ENCODE measurements at places on chromosomes 1 and 21.

DNA sequence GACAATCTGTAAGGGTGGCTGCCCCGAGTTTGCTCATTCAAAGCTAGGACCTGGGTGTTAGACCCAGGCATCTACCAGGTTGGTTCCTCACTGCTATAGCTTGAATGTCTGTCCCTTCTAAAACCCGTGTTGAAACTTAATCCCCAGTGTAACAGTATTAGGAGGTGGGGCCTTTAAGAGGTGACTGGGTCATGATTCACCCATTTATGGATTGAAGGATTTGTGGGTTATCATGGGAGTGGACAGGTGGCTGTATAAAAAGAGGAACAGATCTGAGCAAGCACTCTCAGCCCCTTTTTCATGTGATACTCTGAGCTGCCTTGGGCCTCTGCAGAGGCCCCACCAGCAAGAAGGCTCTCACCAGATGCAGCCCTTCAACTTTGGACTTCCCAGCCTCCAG lies 29.4 kb downstream of the PSMG1 start:
- peak; percentile 6 for DNase-seq

GRCh38 chr1:109258481-109259466 lies 9.4 kb downstream of the CELSR2 start:
- DNase-seq, result no peak

DNA sequence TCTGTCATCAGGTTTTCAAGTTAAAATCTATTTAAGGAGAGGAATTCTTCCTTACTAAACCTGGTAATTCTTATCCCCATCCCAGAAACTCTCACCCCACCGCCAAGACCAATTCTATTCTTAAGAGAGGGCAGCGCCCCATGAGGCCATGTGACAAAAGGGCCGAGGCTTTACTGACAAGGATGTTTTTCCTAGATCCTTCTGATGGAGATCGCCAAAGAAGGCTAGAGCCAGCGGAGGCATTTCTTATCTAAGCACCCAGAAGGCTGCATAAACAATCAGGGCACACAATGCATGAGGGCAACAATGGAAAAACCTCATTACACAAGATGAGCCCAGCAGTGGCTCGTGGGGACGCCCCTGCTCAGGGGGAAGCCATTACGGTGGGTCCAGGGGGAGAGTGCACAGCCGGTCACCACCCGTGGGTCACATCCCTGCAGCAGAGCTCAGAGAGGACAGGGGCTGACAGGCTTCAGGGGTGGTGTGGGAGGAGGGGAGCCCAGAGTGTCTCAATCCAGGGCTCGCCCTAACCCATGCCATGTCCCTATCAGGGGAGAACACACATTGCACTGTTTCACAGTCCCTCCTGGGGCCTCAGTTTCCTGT lies 88.7 kb downstream of the ITPKB start:
- DNase-seq, result no peak

DNA sequence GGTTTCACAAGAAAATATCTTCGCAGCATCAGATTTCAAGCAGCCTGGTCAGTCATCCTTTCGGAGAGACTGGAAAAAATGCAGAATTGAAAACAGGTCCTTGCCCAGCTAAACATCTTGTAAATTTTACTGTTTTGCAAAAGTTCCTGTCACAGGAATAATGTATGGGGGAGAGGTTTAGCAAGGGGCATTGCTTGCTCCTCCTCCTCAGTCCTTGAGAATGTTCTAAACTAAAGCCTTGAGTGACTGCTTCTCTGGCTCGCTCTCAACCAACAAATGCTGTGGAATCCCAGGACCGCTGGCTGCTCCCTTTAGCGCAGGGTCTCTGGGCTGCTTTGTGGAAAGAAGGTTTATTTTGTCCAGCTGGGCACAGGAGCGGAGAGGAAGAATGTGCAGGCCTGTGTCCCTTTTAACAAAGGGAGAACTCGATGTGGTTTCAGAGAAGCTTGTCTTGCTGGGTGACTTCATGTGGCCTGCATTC lies 33.6 kb upstream of the FHAD1 start:
- DNase-seq, result no peak

DNA sequence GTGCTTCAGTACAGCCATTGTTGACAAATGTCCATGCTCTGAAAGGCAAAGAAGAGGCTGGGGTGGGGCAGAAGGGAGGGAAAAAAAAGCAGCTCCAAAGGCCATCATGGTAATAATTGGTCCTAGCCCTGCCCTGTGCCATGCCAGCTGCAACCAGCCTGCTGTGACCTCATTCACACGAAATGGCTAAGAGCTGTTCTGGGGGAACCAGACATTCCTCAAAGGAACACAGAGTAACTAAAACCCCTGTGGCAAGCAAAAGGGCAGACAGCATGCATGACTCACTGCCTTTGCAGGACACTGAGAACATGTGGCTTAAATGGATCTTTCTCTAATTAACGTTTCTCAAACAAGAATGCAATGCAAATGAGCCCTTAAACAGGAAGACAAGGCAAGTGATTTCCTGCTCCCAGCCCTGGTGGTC lies 42.3 kb downstream of the STYXL2 start:
- peak; percentile 68 for DNase-seq

- no peak for DNase-seq
Observed at GRCh38 chr1:188061881-188062280, 1233.1 kb downstream of the PLA2G4A start.

- DNase-seq, result peak; percentile 98
Observed at GRCh38 chr1:153536012-153536670, 350 bp upstream of the S100A6 start.

GRCh38 chr1:247400685-247401084 lies 15.3 kb upstream of the NLRP3 start:
- DNase-seq, result no peak

DNA sequence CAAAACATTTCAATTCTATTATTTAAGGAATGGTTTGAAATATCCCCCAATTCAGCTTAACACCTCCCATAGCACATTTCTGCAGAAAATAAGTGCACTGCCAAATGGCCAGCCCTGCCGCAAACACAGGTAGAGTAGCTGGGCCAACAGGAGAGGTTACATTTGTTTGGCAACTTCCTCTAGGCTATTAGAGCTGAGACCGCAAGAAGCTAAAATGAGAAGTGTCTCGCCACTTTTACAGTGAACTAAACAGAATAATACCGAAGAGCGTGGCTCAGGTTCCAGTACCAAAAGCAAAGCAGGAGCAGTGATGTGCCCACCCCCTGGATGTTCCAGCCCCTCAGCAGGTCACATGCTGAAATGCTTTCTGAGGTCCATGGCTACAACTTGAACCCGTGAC lies 154.5 kb upstream of the PKN2 start:
- DNase-seq, result no peak

GRCh38 chr1:54955359-54955758 lies 25.1 kb upstream of the TMEM61 start:
- peak; percentile 84 for DNase-seq

DNA sequence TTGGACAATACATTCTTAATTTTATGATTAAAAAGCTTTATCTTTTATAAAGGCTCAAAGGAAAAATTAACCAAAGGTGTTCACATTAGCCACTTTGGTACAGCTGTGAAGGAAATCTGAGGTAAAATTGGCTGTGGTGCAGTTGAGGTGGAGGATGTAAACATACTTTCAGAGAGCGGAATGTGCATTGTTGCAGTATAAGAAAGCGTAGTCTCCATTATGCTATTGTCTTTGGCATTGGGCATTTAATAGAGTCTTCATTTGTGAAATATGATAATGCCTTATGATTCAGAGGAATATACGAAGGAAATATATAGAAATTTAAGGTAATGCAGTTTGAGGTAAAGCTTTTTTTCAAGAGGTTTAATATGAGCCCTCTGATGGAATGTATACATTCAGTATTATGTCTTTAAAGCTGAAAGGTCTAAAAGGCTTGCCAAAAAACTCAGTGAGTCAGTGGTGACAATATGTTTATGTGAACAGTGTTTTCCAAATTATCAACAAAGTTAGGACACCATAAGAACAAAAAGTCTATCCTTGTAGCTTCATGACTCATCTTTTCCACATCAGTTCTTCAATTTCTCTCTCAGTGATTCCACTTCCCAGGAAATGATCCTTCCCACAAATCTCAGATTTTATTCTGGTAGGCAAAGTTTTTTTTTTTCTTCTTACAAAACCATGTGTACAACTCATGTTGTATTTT lies 26.9 kb upstream of the DDR2 start:
- peak; percentile 97 for DNase-seq

GRCh38 chr1:49319426-49319963 lies 542.8 kb upstream of the BEND5 start:
- DNase-seq, result no peak

DNA sequence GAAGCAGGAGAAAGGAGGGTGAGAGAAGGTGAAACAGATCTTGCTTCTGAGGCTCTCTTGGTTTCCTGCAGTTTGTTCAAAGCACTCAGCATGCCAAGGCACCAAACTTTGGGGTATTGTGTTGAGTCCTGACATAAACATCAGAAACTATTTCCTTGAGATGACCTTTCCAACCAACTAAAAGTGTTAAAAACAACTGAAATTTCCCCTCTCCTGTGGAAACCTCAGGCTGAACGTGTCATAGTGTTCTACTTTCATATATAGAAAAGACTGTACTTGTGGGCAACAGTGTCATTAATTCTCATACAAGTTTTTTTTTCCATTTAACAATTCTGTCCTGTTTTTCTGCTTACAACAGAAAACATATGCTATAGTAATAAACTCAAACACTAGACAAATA lies 6.3 kb upstream of the LYST start:
- no peak for DNase-seq

- no peak for DNase-seq
Observed at GRCh38 chr1:56017336-56017735, 562.0 kb downstream of the PLPP3 start.

GRCh38 chr1:172154551-172154950 lies 265.9 kb upstream of the C1orf105 start:
- DNase-seq, result peak; percentile 92

GRCh38 chr1:167697667-167698141 lies 24.1 kb upstream of the MPZL1 start:
- no peak for DNase-seq

Data from ELR (cell line).